Head of caudate nucleus (tissue), 42 donors: ENCODE measurements at places on chromosomes 3 and 15.
A peak's percentile ranks its signal among the peaks of the same experiment; 100 is the strongest.

GRCh38 chr3:182484682-182485081 is 308.6 kb upstream of the ATP11B start:
- no peak for DNase-seq

DNA sequence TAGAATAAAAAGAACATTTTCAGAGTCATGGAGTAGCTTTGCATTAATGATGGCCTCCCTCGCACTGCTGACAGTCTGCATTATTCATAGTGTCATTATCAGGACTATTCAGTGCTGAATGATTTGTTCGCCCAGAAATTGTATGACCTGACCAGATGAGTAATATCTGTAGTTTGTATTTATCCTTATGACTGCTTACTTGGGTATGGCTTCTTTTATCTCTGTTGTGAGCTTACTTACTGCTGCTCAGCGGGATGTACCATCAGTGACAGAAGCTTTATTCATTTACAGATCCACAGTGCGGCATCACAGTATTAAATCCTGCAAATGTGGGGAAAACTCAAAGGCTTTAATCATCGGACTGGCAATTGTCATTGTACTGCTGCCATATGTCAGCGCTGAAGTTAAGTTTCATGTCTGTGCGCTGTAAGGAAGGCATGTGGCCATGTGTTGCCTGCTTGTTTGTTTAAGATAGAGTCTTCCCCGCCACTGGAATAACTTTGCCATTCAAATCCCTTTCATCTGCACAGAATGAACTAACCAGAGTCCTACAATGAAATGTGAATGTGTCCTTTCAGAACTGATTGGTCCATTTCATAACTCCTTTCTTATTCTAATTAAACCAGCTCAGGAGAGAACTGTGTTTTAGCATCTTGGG is 262.2 kb downstream of the CHL1 start:
- no peak for DNase-seq

DNA sequence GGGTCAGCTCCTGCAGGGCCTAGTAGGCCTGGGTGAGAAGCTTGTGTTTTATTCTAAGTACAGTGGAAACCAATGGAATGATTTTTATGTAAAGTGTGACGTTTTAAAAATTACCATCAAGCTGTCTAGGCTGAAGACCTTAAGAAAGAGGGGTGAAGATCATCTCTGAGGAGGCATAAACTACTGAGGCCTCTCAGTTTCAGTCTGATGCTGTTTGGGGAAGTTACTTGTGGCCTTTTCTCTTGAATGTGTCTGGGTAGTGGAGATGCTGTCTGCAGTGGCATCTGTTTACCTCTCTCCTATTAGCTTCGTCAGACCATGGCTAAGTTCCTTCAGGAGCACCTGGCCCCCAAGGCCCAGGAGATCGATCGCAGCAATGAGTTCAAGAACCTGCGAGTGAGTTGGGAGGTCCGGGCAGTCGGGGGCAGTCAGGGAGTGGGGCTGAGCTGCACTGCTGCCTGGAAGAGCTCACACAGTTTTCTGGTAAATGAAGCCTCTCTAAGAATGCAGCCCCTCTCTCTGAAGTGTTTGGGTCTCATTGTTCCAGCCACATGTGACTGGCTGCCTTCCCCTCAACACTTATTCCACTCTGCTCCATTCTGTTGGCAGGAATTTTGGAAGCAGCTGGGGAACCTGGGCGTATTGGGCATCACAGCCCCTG is 1.9 kb downstream of the IVD start:
- no peak for DNase-seq

GRCh38 chr3:108022256-108023150 is 68.3 kb downstream of the CD47 start:
- DNase-seq, result no peak

DNA sequence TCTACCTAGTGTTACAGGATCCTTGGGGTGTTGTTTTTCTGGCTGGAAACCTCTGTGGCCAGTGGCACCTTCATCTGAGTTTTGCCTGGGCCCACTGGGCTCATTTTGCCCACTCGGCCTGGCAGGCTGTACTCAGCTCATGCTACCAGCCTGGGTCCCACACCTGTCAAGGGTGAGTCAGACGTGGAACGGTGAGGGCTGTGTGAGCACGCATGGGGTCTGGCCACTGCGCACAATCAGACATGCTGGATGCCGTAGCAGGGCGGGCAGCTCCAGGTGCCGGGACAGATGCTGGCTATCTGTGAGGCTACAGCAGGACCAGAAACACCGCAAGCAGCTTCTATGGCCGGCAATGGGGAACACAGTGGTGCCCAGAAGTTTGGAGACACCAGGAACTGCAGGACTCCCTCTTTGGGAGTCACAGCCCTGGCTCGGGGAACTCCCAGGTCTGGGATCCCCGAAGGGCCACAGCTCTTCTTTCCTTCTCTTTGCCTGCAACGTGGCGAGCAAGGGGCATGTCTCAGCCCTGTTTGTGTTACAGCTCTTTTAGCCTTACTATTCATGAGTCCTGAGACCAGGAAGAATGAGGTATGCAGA is 35.9 kb upstream of the DNAJC13 start:
- DNase-seq, result no peak

DNA sequence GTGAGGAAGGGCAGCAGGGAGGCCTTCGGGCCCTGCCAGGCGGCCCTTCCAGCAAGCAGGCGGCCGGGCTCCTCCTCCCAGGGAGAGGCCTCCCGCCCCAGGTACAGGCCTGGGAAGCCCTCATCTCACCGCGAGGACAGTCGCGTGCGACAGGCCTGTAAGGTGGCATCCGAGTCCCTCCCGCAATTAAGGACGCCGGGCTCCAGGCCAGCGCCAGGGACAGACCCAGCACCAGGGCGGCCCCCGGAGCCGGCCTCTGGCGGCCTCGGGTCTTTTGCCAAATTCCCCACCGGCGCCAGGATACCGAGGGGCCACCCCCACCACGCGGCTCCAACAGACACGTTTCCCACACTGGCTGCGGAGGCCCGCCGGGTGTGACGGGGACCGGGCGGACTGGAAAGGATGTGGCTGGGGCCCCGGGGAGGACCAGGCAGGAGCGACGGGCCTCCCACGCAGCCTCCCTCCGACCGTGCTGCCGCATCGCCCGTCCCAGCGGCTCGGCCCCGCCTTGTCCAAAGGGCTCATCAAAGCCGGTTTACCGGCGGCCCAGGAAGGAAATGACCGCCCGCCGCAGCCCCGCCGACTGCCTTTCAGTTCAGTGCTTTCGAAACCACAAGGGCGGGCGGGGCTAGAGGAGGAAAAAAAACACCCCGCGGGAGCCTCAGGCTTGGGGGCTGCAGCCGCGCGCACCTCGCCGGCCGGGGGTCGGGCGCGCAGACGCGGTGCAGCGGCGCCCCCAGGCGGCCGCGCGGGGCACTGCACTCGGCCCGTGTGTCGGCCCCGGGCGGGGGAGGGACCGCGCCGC is 11.3 kb downstream of the XXYLT1 start:
- peak; percentile 86 for DNase-seq

DNA sequence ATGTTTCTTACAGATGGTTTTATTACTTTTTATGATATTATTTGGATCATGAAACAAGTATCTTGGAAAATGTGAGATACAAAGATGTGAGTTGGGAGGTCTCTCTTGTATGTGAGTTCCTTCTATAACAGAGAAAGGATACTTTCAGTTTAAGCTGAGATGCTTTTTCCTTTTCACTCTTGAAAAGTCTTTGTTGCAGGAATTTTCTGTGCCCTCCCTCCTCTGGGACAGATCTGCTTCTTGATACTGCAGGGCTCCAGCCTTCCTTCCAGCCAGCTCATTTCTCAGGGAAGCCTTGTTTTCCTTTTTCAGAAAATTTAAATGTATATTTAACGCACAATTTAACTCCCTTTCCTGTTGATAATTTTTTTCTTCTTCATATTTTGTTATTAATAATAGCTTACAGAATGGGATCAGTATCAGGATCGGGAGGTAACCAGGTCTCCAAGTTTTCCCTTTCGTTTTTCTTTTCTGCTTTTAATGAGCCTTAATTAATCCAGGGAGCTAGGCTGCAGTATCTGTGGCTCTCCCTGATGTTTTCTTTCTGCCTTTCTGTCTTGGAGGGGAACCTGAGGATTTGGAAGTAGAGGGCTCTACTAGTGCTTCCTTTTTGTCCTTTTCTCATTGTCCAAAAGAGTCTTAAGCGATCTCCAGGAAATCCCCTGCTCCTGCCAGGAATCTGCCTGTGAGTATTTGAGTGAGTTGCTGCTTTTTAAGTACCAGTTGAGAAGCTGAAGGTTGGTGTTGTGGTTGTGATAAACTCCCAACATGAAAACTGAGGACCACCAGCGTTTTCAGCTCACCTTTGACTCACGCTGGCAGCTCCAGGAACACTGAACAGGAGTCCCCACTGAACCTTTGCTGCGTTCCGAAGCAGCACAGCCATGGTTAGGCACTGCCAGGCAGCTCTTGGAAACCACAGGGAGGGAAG is 105.7 kb downstream of the IGF1R start:
- DNase-seq, result no peak

DNA sequence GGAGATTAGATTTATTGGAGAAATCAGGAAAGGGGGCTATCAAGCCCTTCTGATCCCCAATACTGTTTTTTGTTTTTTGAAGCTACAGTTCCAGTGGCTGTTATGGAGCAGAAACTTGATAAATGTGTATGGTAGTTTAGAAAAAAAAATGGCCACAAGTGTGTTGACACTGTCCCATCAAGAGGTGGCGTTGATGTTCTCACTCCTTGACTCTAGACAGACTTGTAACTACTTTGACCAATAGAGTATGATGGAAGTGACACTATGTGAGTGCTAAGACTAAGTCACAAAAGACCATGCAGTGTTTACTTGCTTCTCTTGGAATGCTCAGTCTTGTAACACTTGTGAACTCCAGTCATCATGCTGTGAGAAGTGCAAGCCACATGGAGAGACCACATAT is 356.7 kb downstream of the PDCD6IP start:
- DNase-seq, result no peak

DNA sequence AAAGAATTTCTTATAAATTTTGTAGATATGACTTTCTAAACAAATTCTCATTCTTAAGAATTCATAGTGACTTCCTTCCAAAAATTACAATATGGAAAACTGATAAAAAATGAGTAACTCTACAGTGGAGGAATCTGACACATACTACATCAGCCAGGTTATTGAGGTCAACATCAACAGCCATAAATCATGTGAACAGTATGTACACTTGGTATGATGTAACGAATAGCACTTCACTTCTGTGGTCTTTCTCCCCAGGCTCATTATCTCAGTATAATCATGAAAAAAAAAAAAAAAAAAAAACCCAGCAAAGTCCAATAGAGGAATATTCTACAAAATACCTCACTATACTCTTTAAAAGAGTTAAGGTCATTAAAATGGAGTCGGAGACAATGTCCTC is 111.2 kb upstream of the SUCLG2 start:
- no peak for DNase-seq

- no peak for DNase-seq
These were observed 67.8 kb downstream of the SLC12A8 start for GRCh38 chr3:125144653-125145314.

DNA sequence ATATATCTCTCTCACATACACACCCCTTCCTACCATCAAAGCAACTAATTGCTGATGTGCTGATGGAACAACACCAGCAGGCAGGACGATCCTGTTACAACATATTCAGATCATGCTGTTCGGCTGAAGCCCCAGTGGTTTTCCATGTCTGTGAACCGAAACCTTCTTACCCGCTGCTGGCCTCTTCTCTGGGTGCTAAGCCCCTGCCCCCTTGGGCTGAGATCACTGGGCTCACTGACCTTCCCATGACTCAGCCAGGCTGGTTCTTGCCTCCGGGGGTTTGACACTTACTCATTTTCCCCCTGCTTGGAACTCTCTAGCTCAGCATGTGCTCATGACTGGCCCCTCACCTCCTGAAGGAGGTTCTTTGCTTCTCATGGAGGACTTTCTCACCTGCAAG is 122.0 kb upstream of the RGMA start:
- no peak for DNase-seq

GRCh38 chr15:74179101-74179841 is 5.8 kb downstream of the ISLR start:
- no peak for DNase-seq

- no peak for DNase-seq
These were observed 7.0 kb upstream of the LRCH3 start for GRCh38 chr3:197784019-197784585.

- no peak for DNase-seq
These were observed 29.7 kb downstream of the EPHB1 start for GRCh38 chr3:134824791-134825190.

- no peak for DNase-seq
These were observed 50.4 kb downstream of the TCF12 start for GRCh38 chr15:56968821-56969220.

GRCh38 chr15:37877851-37878741 is 56.3 kb upstream of the TMCO5A start:
- DNase-seq, result no peak

DNA sequence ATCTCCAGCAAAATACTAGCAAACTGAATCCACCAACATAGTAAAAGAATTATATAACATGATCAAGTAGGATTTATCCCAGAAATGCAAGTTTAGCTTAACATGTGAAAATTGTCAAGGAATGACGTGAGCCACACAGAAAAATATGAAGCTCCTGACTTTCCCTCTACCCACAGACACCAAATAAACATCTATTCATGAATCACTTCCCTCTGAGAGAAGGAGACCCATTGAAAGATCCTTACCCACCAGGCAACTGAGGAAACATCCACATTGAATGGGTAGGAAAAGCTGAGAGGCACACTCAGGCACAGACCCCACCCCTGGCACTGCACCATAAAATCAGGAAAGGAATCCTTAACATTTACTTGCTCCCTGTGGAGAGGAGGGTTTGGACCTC is 102.2 kb upstream of the MANF start:
- no peak for DNase-seq

DNA sequence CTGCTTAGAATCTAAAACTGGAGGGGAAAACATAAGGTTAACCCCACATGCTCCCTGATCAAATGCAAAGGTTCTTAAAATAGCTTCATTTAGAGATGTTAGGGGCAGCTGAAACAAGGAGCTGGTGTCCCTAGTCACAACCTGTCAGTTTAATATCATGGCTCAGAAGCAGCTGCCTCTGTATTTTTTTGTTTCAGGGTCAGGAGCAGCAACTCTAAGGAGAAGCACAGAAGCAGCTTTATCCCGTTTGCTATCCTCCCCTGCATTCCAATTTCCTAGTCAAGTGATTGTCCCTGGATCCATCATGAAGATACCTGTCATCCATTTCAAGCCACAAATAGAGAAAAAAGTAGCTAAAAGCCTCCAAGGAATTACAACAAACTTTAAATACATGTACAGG is 4.1 kb downstream of the FILIP1L start:
- DNase-seq, result no peak

DNA sequence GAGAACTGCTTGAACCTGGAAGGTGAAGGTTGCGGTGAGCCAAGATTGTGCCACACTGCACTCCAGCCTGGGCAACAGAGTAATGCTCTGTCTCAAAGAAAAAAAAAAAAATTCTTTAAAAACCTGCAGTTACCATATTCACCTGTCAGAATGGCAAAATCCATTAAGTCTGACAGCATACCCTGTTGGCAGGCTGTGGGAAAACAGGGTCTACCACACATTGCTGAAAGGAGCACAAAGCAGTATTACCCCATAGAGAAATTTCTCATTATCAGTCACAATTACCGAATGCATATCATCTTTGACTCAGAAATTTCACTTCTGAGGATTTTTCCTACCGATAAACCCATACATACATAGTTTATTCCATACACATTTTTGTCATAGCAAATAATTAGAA is 264.1 kb upstream of the SLCO3A1 start:
- no peak for DNase-seq

GRCh38 chr15:82933576-82933975 is 18.9 kb downstream of the HOMER2 start:
- no peak for DNase-seq
